NCI-H1436 treated with DMSO at 0.1 percent for 48 hours (cell line): ENCODE measurements at places on chromosomes 12 and 14.

DNA sequence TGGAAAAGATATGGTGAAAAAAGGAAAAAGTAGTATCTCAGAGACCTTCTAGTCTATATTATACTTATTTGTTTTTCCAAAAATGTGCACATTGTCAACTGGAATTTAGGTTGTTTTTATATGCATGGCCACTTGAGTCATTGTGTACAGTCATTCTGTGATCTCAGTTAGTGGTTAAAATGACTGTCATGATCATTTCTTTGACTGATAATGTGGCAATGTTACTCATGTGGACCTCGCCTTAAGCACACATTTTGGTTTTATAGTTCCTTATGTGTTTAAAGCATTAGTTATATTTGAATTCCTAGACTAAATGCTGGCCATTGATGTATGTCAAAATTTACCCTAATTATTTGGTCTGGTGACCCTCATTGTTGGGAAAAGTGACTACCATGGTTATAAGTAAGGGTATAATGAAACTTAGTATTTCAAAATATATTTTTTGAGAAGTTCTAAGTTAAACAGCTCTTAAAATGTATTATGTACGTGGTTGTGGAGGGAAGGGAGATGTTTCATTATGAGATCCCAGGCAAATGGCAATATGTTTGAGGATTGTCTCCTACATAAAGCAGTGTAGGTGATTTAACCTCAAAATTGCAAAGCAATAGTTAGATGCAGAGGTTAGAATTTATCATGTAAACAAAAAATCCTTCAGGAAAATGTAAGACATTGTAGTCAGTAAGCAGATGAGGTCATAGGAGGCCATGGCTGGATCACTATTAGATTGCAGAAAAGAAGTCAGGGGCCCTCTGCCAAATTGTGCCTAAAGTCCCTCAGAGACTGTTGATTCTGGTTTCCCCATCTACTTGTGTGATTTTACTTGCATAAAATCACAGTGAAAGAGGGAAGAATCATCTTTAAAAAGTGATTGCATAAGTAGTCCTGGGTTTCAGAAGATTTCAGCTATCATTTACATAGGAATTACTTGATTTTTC lies 17.5 kb downstream of the PNMA1 start:
- DNase-seq, result no peak

DNA sequence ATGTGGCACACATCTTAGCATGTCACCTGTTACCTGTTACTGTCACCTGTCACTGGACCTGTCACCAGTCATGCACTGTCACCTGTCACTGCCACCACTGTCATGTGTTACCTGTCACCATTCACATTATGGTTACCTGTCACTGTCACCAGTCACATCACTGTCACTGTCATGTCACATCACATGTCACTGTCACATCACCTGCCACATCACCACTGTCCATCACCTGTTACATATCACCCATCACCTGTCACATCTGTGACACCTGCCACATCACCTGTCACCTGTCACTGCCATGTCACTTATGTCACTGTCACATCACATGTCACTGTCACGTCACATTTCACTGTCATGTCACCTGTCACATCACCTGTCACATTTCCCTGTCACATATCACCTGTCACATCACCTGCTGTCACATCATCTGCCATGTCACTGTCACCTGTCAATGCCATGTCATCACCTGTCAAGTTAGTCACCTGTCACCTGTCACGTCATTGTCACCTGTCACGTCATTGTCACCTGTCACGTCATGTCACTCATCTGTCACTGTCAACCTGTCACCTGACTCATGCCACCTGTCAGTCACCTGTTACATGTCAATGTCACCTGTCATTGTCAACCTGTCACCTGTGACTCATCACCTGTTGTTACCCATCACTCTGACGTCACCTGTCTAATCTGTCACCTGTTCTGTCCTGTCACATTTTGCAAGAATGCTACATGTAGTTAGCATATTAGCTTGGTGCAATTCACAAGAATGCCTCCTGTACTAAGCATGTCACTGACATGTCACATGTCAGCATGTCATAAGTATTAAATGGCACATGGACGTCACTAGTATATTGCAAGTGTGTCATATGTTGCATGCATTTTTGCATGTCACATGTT lies 29.0 kb upstream of the TESC start:
- DNase-seq, result no peak

DNA sequence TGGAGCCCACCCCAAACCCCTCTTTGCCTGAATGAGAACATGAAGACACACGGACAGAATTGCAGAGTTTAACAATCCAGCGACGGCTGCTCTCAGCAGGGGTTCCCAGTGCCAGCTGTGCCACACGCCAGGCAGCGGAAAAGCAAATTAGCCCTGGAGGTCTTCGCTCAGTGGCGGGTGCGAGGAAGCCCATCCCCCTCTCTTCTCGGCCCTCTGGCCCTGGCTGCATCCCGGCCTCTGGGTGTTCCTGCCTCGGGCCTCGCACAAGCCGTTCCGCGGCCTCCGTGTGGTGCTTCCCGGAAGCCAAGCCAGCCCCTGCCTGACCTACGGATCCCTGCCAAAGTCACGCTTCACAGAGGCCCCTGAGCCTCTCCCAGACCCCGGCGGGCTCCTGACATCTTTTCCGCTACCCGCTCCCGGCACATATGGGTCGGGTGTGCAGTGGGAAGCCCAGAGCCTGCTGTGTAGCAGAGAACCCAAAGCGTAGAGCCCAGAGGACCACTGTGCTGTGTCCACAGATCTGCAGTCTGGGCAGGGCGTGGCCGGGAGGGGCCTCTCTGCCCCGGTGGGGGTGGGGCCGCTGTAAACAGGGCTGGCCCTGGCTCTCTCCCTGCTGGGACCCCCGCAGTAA lies 70.7 kb upstream of the GALNT9 start:
- DNase-seq, result no peak

- DNase-seq, result no peak
Observed at GRCh38 chr12:87376722-87377121, 652.5 kb downstream of the C12orf50 start.

- DNase-seq, result peak; percentile 71
Observed at GRCh38 chr14:32076278-32077080, 625 bp upstream of the ARHGAP5 start.
